Breast epithelium (tissue), 4 donors: ENCODE measurements at places on chromosomes 7 and 10.
A peak's percentile ranks its signal among the peaks of the same experiment; 100 is the strongest.

DNA sequence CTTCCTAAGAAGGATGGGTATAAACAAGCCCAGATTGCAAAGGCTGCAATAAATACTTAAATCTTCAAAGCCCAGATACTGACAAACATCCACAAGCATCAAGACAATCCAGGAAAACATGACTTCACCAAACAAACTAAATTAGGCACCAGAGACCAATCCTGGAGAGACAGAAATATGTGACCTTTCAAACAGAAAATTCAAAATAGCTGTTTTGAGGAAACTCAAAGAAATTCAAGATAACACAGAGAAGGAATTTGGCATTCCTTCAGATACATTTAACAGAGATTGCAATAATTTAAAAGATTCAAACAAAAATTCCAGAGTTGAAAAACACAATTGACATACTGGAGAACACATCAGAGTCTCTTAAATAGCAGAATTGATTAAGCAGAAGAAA is 23.0 kb downstream of the GSDME start:
- no peak overlapping the region for H3K27ac ChIP-seq
- H3K36me3 ChIP-seq = no peaks in the 10 kb centered on the region
- no peak overlapping the region for H3K4me3 ChIP-seq
- DNase-seq = no peak

- H3K36me3 ChIP-seq = no peaks in the 10 kb centered on the region
- H3K4me1 ChIP-seq = no peaks in the 10 kb centered on the region
- no peak overlapping the region for H3K4me3 ChIP-seq
- no peaks in the 10 kb centered on the region for H3K27me3 ChIP-seq
- H3K27ac ChIP-seq = no peak overlapping the region
- DNase-seq = no peak
Measured at GRCh38 chr10:129272176-129272575, 194.9 kb upstream of the MGMT start.

- H3K4me1 ChIP-seq = no peaks in the 10 kb centered on the region
- H3K36me3 ChIP-seq = no peaks in the 10 kb centered on the region
- no peak overlapping the region for H3K4me3 ChIP-seq
- no peaks in the 10 kb centered on the region for H3K27me3 ChIP-seq
Measured at GRCh38 chr10:3950676-3951275, 165.8 kb upstream of the KLF6 start.

GRCh38 chr7:129008645-129009414 is 46.1 kb downstream of the TNPO3 start:
- no peaks in the 10 kb centered on the region for H3K4me1 ChIP-seq
- H3K27ac ChIP-seq = no peak overlapping the region
- H3K4me3 ChIP-seq = no peak overlapping the region
- no peaks in the 10 kb centered on the region for H3K27me3 ChIP-seq

DNA sequence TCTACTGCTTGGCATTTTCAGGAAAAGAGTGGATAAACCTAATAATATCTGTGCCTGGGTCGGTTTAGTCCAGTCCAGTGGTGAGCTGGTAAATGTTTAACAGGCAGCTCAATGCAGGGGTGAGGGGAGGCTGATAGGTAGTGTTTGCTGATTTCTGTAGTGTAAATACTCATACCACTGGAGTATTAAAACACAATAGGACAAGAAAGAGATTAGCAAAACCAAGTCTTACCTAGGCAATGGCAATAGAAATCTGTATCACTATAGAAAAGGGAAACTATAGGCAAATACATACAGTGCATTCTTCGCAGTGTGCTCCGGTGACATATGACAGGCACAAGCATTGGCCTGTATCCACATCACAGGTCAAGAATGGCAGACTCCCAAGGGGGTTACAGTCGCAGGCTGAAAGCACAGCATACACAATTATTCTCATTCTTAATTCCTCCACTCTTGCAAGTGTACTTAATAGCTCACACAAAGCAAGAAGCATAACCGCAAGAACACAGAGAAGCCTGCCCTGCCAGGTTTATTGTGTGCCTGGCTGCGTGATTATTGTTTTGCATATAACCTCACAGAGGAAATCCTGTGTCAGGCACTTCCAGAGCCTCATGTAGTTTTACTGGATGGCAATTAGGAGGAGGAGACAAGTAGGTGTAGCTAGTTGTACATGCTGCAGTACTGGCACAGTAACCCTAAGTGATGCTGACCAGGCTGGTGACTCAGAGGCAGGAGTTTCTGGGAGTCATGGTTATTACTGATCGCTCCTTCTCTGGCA is 35.0 kb downstream of the LAMB4 start:
- no peaks in the 10 kb centered on the region for H3K36me3 ChIP-seq
- peaks cover 4% of the 10 kb centered on the region for H3K4me1 ChIP-seq
- DNase-seq = peak; percentile 35
- H3K27ac ChIP-seq = peak overlapping the region; percentile 81
- no peak overlapping the region for H3K4me3 ChIP-seq

- H3K27ac ChIP-seq = no peak overlapping the region
- H3K36me3 ChIP-seq = no peaks in the 10 kb centered on the region
- H3K27me3 ChIP-seq = no peaks in the 10 kb centered on the region
- H3K4me3 ChIP-seq = no peak overlapping the region
Measured at GRCh38 chr10:98655492-98655891, 208.8 kb upstream of the HPS1 start.

DNA sequence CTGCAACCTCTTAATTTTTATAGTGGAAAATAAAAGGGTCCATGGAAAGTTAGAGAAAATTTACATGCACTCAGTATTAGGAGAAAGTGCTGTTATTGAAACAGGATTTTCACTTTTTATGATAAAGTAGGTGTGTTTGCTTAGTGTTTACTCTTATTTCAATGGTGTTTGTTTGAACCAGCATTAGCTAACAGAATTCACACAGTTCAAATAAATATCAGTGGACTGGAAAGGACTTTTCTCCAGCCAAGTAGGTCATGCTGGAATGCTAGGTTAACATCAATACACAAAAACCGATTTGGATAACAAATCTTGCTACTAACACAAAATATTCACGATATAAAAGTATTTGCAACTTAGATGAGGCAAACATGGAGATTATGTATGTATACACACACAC is 49.4 kb upstream of the BET1 start:
- DNase-seq = no peak
- no peaks in the 10 kb centered on the region for H3K36me3 ChIP-seq
- no peak overlapping the region for H3K4me3 ChIP-seq
- no peak overlapping the region for H3K27ac ChIP-seq

- H3K36me3 ChIP-seq = no peaks in the 10 kb centered on the region
- no peak overlapping the region for H3K27ac ChIP-seq
- no peak overlapping the region for H3K4me3 ChIP-seq
Measured at GRCh38 chr10:11677480-11677879, 64.7 kb upstream of the ECHDC3 start.

DNA sequence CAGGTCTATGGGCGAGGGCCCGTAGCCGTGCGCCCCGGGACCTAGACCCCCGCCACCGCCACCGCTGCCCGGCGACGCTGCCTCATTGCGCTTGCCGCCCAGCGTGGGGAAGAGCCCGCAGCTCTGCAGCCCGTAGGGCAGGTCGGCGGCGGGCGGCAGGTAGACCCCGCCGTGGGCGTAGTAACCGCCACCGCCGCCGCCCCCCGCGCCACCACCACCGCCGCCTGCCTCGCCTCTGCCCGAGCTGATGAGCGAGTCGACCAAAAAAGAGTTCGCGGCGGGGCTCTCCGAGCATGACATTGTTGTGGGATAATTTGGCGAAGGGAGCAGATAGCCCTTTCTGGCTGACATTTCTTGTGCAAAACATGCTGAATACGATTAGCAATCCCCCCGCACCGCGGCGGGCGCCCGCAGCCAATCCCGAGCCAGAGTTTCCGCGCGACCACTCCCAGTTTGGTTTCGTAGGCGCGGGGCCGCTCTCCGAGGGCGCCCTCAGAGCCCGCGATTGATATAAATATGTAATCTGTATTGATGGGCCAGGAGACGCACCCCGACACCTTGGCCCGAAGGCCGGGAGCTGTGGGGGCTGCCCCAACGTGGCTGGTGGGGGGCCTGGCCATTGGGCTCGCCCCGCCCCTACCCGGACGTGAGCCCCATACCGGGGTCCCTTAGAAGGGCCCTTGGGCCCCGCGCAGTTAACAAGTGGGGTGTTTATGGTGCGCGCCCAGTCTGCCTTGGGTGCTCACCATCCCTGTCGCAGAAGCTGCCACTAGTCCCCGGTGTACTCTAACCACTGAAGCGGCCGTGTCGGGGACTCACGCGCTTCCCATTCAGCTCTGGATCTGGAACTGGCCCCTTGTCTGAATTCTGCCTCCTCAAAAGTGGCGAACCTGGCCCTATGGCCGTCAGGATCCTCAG is at the start of gene HOXA10:
Gene HOXA10, minus strand, starts transcription at position 365 of the 918 bp plus-strand sequence. Its CDS starts 14 bp downstream, at position 351.
- H3K4me3 ChIP-seq = peak within 1 kb of the TSS; percentile 76
- no peak for DNase-seq
- H3K27me3 ChIP-seq = peaks cover 3% of the 10 kb centered on the region
- H3K27ac ChIP-seq = peak within 1 kb of the TSS; percentile 82

GRCh38 chr10:101492205-101492604 is 95.9 kb downstream of the POLL start:
- H3K27me3 ChIP-seq = no peaks in the 10 kb centered on the region
- no peaks in the 10 kb centered on the region for H3K36me3 ChIP-seq
- no peak for DNase-seq
- H3K4me1 ChIP-seq = no peaks in the 10 kb centered on the region
- no peak overlapping the region for H3K27ac ChIP-seq

GRCh38 chr7:52843436-52843835 is 192.0 kb upstream of the POM121L12 start:
- H3K4me3 ChIP-seq = no peak overlapping the region
- H3K27ac ChIP-seq = no peak overlapping the region
- no peaks in the 10 kb centered on the region for H3K4me1 ChIP-seq
- no peak for DNase-seq

- H3K27ac ChIP-seq = no peak overlapping the region
- no peak overlapping the region for H3K4me3 ChIP-seq
- no peaks in the 10 kb centered on the region for H3K4me1 ChIP-seq
- DNase-seq = peak; percentile 79
- H3K36me3 ChIP-seq = no peaks in the 10 kb centered on the region
- no peaks in the 10 kb centered on the region for H3K27me3 ChIP-seq
Measured at GRCh38 chr10:44801383-44802327, 109.5 kb upstream of the TMEM72 start.

DNA sequence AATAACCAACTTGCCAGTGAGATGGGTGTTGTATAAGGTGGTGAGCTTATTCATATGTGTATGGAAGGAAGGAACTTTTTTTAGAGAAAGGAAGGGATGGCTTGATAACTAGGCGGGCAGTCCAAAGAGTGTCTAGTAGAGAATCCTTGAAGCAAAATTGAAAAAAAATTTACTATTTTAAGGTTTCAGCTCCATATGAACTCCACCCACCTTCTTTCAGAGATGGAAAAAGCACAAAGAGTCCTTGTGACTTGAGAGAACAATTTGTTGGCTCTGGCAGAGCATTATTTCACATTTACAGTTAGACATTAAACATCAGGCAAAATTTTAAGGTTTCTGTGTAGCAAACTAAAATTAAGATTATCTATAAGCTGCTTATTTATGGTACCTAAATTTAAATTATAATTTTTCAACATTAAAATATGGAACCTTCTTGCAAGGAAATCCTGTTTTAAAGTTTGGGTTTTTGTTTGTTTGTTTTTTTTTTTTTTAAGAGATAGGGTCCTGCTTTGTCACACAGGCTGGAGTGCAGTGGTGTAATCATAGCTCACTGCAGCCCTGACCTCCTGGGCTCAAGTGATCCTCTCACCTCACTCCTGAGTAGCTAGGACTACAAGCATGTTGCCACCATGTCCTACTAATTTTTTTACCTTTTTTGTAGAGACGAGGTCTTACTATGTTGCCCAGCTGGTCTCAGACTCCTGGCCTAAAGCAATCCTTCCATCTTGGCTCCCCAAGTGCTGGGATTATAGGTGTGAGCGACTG is 12.2 kb downstream of the PTPN12 start:
- H3K4me3 ChIP-seq = no peak overlapping the region
- no peaks in the 10 kb centered on the region for H3K4me1 ChIP-seq
- H3K27ac ChIP-seq = peak overlapping the region; percentile 16
- H3K27me3 ChIP-seq = no peaks in the 10 kb centered on the region
